ENCODE measurements at places on chromosomes 5 and 9.

GRCh38 chr5:761854-762710, 22.4 kb downstream of the ZDHHC11B start:
- peak; percentile 53 for DNase-seq

GRCh38 chr5:1445313-1445688, at the start of gene SLC6A3:
SLC6A3 (minus strand) TSS chr5:1445440; CDS start chr5:1443197, 2,243 bp downstream.
- DNase-seq, result no peak

DNA sequence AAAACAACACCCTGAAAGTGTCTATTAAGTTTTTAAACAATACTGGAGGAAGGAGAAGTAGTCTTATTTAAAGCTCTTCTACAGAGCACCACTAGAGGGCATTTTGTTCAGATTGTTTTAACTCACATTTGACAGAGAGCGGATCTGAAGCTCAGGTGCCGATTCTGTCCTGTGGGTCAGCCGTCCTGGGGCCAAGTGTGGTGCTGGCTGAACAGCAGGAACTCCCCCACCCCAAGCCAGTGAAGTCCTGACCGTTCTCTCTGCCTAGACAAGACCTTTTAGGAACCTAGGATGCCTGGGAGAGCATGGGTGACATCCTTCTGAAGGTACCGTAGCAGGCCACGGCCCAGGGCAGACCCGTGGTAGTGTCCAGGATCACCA, 3.9 kb downstream of the EXOC3 start:
- no peak for DNase-seq

- DNase-seq, result no peak
Measured at GRCh38 chr5:132556153-132556762, 519 bp upstream of the RAD50 start.

DNA sequence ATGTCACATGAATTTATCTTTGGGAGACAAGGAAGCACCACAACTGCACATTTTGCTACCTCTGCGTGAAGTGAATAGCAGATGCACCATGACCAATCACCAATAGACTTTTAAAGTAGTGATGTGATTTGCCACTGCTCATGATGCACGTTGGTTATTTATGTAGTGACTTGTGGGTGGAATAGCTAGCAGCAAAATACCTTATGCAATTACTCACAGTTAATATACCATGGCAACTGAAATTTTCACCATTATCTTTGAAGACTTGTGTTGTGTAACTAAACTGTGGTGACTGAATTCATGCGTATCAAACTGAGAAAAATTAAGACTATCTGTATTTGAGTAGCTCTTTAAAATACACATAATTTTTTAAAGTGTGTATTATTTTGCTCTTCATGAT, 46.2 kb upstream of the TUSC1 start:
- DNase-seq, result no peak

DNA sequence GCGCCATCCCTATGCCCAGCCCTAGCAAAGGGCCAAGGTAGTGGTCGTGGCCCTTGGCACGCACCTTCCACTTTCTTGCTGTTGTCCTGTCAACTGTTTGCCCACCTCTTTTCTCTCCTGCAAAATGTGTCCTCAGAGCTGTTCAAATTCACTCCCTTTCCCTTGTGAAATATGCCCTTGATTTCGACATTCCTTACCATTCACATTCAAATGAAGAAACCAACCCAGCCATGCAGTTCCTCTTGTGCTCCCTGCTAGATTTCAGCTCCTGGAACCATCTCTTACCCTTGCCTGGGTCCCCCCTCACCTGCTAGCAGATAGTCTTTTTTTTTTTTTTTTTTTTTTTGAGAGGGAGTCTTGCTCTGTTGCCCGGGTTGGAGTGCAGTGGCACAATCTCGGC, 19.6 kb upstream of the HRH2 start:
- DNase-seq, result no peak

DNA sequence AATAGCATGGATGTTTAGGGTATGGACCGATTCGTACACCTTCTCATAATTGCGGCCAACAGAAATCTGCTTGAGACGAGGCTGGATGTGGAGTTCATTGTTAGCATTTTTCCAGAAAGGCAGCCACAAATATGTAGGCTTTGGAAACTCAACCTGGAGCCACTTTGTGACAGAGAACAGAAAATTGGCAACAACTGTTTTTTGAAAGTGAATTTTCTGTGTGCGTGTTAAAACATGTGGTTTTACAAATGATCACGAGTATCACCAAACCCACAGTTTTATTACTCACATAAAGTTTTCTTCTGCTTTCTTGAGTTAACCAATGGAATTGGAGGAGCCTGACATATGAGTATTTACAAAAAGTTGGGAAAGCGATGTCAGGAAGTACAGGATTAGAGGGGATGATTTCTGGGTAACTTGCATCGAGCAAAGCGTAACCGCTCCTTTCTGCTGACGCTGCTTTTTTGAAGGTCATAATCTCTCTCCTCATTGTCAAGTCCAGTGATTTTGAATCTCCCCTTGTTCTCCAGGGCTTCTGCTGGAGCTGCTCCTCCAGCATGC, 138.5 kb upstream of the TAF11L2 start:
- no peak for DNase-seq

DNA sequence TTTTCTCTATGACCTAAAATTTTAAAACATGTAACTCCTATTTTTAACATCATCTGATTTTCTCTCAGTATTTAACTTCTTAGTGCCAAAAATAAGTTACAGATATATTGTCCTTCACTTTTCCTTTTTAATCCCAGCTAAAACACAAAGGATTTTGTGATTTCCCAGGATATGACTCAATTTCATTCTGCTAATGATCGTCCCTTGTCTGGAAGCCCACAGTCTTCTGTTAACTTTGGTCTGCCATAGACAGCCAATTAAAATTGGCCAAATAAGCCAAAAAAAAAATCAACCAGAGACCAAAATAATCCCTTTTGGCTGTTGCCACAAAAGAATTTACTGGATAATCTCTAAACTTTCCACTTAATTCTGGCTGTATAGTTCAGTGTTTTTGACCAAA, 124.5 kb upstream of the FST start:
- no peak for DNase-seq

- DNase-seq, result no peak
Measured at GRCh38 chr9:14313378-14313940, 482 bp downstream of the NFIB start.
